ENCODE measurements at places on chromosomes 6 and 20.

- no peak for DNase-seq
Measured at GRCh38 chr6:63509652-63510352, 62.5 kb upstream of the LOC128125822 start.

DNA sequence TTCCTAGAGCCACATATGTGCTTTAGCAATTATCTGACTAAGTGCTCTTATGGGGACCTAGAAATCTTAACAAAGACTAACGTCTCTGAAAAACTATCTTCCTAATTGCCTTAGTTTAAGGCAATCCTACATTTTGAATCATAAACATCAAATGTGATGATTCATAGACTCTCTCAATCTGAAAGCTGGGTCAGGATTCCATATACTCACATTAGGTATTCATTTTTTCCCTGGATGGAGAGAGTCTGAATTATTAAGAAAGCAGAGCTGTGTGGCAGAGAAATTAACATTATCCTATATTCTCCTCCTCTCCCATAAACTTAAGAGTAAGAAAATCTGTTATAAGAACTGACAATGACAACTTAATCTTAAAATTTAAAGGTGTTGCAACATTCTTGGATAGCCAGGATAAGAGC is 1.6 kb upstream of the PRL start:
- no peak for DNase-seq

DNA sequence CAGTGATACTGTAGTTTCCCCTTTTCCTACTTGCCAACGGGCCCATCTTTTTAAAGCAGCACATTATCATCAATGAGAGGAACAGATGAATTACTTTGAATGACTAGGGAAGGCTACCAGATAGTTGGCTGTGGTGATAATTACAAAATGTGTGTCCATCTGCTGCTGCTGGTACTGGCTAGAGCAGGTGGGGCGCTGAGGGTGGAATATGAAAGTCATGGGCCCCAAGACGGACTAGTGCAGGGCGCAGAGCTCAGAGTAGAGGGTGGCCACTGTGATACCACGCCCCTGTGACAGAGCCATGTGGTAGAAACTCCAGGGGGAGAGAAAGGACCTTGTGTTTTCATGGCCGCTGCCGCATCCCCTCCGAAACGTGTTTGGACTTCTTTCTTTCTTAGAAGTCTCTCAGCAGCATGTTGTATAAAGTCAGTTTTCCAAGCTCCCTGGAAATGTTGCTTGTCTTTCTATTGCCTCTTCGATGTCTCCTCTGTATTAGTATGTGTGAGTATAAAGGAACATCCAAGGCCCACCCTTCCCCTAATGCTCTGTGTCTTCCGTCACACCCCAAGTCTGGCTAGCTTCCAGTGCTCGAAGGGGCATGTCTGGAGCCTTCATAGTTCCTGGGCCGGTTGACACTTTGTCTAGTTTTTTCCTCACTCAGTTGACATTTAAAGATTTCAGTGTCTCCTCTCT is 88.1 kb downstream of the PPP1R14C start:
- no peak for DNase-seq

GRCh38 chr20:11995805-11996567 is 78.3 kb downstream of the BTBD3 start:
- no peak for DNase-seq

- DNase-seq: no peak
Measured at GRCh38 chr6:26045928-26046368, 41.3 kb upstream of the HFE start.

DNA sequence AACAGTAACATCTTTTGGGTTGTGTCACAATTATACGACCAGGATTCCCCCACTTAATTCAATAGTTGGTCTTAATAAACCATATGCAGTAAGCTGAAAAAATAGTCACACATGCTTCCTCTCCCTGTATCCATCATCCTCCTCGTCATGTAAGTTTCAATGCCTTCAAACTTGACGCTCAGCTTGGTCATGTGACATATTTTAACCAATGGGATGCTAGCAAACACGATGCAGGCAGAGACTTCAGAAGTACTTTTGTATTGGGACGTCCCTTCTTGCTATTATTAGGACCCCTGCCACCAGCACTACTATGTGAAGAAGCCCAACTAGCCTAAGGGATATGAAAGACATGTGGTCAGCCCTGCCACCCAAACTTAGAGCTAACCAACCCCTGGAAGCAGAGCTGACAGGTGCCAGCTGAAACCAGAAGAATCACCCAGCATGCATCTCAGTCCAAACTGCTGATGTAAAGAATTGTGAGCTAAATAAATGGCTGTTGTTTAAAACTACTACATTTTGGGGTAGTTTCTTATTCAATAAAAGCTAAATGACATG is 49.3 kb downstream of the CGA start:
- DNase-seq: no peak

- no peak for DNase-seq
Measured at GRCh38 chr6:84758486-84758885, 5.9 kb downstream of the TBX18 start.

GRCh38 chr6:903761-904160 is 210.8 kb upstream of the EXOC2 start:
- DNase-seq: no peak

DNA sequence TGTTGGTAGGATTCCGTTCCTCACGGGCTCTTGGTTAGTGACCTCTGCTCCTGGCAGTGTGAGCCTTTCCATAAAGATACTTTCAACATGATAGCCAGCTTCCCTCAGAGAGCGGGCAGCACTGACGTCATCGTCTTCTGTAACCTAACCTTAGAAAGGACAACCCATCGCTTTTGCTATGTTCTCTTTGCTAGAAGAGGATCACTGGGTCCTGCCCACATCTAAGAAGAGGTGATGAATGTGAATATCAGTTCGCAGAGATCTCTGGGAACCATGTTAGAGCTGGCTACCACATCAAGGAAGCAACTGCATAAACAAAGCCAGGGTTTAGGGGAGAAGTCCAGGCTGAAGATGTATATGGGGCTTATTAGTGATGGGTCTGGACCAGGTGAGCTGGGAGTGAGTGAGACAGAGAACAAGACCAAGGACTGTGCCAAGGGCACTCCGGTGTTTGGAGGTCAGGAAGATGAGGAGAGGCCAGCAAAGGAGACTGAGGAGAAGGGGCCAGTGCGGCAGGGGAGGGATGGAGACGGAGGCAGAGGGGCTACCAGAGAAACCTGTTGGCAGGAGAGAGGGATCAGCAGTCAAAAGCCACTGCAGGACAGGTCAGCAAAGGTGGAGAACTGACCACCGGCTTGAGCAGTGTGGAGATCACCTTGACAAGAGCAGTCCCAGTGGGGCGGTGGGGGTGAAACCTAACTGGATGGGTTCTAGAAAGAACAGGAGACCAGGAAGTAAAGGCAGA is 39.7 kb downstream of the PIM1 start:
- DNase-seq: no peak

- DNase-seq: no peak
Measured at GRCh38 chr6:39114388-39114703, 640 bp downstream of the SAYSD1 start.

DNA sequence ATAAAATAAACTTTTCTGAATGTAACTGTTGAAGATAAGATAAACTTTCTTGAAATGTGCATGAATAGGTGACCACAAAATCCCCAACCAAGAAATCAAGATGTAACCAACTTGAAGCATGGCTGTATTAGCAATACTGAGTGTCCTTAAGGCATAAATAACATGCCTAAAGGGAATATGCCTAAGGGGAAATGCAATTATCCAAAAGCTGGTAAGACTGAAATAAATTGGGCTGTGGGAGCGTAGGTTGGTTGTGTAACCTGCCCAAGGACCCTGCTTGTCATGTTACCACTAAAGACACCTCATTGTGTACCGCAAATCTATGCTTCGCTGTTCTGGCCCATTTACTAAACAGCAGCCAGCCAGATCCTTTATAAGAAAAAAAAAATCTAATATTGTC is 200.8 kb upstream of the PDE10A start:
- no peak for DNase-seq

GRCh38 chr20:24953621-24954133 is 4.6 kb downstream of the CST7 start:
- DNase-seq: no peak

- no peak for DNase-seq
Measured at GRCh38 chr20:36237477-36237876, 1.2 kb downstream of the AAR2 start.

DNA sequence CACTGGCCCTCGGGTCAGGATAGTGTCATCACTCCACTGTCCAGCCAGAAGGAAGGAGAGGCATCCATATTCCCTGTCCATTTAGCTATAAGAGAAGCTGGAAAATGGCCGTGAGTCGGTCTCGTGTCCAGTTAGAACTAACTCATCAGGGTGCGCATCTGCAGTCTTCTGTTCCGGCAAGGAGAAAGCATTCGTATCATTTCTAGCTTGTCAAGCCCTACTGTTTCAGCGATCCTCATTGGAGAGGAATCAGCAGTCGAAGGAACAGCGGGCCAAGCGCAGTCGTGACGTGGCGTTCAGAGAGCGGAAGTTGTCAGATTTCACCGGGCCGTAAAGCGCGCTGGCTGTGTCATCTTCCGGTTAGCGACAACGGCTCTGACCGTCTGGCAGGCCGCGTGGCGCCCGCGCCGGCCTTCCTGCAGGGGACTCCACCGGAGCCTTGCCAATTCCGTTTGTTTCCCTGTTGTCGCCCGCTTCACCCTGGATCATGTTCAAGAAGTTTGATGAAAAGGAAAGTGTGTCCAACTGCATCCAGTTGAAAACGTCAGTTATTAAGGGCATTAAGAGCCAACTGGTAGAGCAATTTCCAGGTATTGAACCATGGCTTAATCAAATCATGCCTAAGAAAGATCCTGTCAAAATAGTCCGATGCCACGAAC is 32.9 kb downstream of the HM13 start:
- peak; percentile 57 for DNase-seq

- DNase-seq: no peak
Measured at GRCh38 chr20:37516811-37517750, 4.0 kb upstream of the NNAT start.

Measured in stimulated activated CD8-positive, alpha-beta memory T cell treated with anti-CD3 and anti-CD28 coated beads, Interleukin-4, amount 100 ng/mL, for 4 hours (primary cell).